Natural killer cell treated with Interleukin-12 subunit alpha and Interleukin-12 subunit beta and Interleukin-15 and Interleukin-18, amount 100 ng/mL, for 72 hours (primary cell): ENCODE measurements at places on chromosomes 5 and 9. TPM values are rescaled to one million over a fixed set of nuclear protein-coding genes. Genes with fewer than 3 reads are reported as not detected.

DNA sequence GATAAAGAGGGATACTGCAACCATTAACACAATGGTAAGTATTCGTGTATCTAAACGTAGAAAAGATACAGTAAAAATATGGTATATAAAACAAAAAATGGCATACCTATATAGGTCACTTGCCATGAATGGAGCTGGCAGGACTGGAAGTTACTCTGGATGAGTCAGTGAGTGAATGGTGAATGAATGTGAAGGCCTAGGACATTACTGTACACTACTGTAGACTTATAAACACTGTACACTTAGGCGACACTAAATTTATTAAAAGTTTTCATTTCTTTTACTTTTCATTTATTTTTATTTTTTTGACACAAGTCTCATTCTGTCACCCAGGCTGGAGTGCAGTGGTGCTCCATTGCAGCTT, 14.1 kb downstream of the TDRD7 start:
- peaks cover 6% of the 10 kb centered on the region for H3K36me3 ChIP-seq
- H3K4me3 ChIP-seq: no peak overlapping the region
- H3K4me1 ChIP-seq: peaks cover 12% of the 10 kb centered on the region

DNA sequence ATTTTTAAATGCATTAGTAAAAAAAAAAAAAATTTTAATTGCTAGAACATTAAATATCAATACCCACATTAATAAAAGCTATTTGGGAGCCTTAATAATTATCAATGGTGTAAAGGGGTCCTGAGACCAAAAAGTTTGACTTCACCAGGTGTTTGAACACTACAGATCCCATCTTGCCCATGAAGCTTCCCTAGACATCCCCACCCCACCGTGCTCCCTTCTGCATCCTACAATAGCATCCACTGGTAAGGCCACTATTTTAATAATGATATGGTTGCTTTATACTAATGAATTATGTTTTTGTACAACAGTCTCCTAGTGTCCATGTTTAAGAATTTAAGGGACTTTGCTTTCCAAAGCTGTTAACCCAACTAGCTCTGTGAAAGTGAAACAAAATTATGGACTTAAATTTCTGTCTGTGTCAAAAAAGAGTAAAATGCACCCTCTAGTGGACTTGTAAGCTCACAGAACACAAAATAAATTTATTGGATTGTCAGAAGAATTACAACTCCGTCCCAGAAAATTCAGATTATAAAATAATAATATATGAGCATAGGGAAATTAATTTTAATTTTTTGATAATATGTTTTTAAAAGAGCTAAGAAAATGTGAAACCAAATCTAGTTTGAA, 76.0 kb downstream of the ARL15 start:
- H3K27ac ChIP-seq: no peak overlapping the region
- H3K36me3 ChIP-seq: no peaks in the 10 kb centered on the region
- H3K27me3 ChIP-seq: no peaks in the 10 kb centered on the region

GRCh38 chr5:16992006-16992405, 55.9 kb upstream of the MYO10 start:
- no peaks in the 10 kb centered on the region for H3K36me3 ChIP-seq
- H3K27ac ChIP-seq: no peak overlapping the region
- no peak overlapping the region for H3K4me3 ChIP-seq

Gene SHC3
- not detected for total RNA-seq

GRCh38 chr5:151911011-151911410, 13.6 kb downstream of the GLRA1 start:
- H3K4me3 ChIP-seq: no peak overlapping the region
- no peaks in the 10 kb centered on the region for H3K36me3 ChIP-seq
- H3K4me1 ChIP-seq: no peaks in the 10 kb centered on the region
- no peak overlapping the region for H3K27ac ChIP-seq
